MV-4-11 (cell line): ENCODE measurements at places on chromosomes 2 and 18.

DNA sequence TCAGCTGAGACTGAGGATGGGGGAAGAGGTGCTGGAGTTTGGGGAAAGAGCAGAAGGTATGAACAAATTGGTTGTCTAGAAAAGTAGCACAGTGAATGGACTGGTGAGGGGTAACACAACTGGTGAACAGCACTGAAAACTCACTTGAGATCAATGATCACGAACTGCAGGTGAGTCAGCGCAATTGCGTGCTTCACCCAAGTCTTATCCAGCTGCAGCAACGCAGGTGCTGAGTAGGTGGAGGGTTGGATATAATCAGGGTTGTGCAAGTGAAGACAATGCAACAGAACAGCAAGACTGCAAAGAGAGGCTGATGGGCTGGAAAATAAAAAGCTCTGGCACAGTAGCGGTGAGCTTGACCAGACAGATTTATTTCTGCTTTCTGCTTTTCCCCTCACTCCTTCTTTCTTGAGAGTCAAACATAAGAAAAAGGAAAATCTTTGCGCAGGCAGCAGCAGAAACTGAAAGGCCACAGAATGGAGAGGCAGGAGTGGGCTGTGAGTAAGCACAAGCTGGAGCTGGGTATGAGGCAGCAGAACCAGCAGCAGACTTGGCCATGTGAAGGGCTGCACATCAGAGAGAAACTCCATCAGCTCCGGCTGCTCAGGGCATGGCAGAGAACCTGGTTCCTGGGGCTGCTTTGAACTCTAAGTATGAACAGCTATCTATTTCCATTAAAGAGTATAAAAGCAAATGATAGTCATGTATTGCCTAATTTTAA, 99.4 kb upstream of the ARL5A start:
- no peak for DNase-seq

DNA sequence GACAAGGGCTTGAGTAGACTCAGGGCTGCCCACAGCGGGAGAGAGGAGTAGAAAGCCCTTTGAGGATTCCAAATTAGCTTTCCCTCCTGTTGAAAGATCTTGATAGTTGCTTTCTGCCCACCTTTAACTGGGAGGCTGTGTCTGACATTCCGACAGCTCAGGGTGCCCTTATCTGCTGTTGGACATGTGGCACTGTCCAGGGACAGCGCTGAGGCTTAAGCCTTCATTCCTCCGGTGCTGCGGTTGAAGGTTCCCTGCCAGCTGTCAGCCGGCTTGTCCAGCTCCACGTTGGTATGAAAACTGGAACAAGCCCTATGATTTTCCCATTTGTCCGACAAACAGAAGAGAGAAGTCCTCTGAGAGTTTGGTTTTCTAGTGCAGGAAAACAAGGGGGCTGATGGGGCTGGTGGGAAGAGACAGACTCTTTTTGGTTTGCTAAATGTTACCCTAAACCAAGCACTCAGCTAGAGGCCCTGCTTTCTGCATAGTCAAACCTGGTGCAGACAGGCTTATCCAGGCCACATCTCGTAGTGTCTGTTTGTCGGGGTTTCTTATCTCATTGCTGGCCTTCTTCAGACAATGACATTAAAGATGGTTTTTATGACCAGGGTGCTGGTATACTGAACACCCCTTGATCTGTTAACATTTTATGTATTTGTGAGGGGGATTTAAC, 24.5 kb downstream of the GREB1 start:
- no peak for DNase-seq

GRCh38 chr2:187956906-187957534, 334.7 kb upstream of the GULP1 start:
- DNase-seq = no peak

DNA sequence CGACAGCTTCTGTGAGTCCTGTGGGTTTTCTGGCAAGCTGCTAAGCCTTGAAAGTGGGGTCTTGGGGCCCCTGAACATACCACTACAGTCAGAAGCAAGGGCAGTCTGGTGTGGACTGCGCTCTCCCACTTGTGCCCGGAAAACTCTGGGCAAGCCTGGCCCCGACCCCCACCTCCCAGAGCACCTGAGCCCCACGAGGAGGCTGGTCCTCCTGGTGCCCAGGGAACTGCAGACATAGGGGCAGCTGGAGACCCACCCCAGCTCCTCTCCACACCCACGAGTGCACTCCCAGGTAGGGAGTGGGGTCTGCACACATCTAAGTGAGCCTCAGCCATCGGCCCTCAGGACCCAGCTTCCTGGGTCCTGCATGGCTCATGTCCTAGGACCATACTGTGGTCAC, 16.2 kb upstream of the GPC1 start:
- DNase-seq = no peak

GRCh38 chr2:242020196-242021004, 150.9 kb downstream of the RTP5 start:
- no peak for DNase-seq

- DNase-seq = no peak
Measured at GRCh38 chr2:57881998-57882888, 164.4 kb upstream of the VRK2 start.

GRCh38 chr2:46615986-46616485, 136.7 kb downstream of the TMEM247 start:
- peak; percentile 27 for DNase-seq

GRCh38 chr2:19462256-19462645, 103.8 kb upstream of the OSR1 start:
- no peak for DNase-seq

- DNase-seq = no peak
Measured at GRCh38 chr18:54020156-54020745, 204.2 kb downstream of the MBD2 start.

DNA sequence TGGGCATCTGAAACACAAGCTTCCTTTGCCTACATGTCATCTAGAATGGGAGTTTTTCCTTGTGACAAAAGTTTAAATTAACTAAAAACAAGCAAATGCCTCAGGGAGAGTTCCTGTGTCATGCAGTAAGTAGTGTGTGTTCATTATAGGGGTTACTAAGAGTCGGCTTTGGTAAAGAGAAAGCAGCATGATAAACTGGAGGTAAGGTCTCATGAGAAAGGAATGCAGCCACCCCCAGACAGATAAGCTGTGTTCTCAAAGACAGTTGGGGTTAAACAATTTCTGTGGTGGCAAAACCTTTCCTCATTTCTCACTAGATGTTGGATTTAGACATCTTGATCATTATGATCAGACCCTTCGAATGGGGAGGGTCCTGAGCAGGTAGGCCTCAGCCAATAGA, 129.7 kb downstream of the MAP4K4 start:
- no peak for DNase-seq
